RPMI8226 (cell line): ENCODE measurements at places on chromosomes 7 and 10.
A peak's percentile ranks its signal among the peaks of the same experiment; 100 is the strongest.

DNA sequence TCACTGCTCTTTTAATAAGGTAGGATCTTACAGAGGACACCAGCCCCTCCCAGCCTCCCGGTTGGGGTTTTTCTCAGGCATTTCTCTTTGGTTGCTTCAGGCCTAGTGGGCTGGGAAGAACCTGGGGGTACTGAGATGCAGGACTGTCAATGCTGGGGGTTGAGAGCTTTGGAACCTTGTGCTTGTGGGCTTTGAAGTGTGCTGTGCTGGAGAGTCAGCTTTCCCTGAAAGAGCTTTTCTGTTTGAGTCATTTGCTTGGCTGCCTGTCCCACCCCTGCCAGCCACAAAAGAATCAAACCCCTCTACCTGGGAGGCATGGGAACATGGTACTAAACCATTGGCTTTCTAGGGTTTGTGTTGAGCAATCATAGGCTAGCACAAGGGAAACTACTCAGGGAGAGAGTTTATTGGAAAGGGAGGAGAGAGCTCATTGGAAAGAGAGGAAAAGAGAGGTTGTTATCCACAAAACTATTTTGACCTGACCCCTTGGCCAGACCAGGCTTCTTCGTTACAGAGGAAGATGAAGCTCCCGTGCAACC, 1.4 kb downstream of the SCD start:
- DNase-seq, result no peak

DNA sequence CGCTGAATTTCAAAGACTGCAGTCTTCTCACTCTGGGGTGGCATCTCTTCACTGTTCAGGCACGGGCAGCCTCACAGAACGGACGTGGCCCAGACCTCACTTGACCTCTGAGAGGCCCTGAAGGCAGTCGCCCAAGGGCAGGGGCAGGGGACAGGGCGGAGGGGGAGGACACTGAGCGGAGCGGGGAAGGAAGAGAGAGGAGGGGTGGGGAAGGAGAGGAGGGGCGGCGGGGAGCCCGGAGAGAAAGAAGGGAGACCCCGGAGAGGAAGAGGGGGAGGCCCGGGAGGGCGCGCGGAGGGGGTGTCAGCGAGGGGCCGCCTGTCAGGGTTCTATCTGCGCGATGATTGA, 58.7 kb upstream of the COMTD1 start:
- DNase-seq, result no peak

DNA sequence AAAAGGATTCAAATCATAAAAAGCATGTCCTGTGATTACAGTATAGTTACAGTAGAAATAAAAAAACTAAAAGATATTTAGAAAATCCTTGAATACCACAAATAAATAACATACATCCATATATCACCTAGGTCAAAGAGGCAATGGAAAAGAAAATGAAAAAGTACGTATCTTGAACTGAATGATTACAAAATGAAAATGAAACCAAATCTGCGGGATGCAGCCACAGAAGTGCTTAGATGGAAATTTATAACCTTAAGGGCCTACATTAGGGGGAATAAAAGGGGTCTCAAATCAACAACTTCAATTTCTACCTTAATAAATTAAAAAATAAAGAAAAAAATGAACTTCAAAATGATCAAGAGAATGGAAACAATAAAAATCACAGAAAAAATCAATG, 879.0 kb upstream of the CELF2 start:
- no peak for DNase-seq

DNA sequence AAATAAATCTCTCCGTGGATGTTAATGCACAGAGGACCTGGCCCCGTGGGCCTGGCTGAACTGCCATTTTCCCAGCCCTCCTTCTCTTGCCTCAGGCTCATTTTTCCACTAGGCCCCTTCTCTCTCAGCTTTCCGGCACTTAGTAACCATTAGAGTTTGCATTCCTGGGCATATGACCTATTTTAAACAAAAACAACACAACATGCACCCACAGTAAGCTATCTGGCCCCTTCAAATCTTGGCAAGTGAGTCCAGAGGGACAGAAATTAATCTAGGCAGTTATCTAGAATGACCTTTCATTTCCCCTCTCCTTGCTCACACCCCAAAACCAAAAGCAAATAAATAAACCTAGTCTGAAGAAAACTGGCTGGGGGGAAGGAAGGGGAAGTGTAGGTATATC, 11.7 kb downstream of the FBXW4 start:
- no peak for DNase-seq

DNA sequence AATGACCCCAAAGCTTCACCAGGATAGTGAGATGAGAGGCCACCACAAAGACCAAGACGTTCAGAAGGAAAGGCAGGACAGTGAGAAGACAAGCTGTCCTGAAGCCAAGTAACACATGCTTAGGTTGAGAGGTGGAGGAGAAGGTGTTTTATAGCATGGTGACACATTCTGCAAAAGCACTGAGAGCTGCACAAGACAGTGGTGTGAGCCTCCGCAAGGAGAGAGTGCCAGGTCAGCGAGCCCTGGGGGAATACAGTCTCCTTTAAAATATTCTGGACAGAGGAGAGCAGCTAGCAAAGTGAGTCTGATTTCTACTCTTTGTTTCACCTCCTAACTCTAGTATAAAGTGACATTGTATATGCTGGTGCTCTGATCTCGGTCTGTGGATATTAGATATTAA, 68.0 kb upstream of the VKORC1L1 start:
- no peak for DNase-seq

DNA sequence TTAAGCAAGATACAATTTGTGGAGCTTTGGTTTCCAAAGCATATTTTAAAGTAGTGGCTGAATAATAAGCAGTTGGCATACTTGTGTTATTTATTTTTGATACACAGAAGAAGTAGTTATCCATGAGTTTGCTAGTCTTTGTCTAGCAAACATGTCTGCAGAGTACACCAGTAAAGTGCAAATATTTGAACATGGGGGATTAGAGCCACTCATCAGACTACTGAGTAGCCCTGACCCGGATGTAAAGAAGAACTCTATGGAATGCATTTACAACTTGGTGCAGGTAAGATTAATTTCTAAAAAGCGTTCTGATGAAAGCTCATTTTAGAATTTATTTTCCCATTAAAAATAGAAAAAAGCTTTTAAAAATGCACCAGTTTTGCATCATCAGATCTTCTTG, 31.4 kb downstream of the ARMC3 start:
- no peak for DNase-seq

GRCh38 chr10:120727001-120727400, 124.2 kb upstream of the WDR11 start:
- DNase-seq, result no peak

DNA sequence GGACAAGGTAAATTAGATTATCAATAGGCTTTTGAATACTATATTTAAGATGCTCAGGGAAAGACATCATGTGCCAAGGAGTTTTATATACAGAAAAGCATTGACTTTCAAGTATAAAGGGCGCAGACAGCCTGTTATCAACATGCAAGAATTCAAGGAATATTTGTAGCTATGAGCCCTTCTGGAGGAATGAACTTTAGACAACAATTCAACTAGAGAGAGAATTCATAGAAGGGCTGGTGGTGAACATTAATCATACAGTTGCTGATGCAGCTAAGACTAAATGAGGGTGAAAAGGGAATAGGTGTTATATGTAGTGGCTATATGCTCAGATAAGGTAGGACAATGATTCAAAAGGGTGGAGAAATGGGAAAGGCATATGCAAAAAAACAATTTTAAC, 41.2 kb downstream of the AOAH start:
- no peak for DNase-seq

DNA sequence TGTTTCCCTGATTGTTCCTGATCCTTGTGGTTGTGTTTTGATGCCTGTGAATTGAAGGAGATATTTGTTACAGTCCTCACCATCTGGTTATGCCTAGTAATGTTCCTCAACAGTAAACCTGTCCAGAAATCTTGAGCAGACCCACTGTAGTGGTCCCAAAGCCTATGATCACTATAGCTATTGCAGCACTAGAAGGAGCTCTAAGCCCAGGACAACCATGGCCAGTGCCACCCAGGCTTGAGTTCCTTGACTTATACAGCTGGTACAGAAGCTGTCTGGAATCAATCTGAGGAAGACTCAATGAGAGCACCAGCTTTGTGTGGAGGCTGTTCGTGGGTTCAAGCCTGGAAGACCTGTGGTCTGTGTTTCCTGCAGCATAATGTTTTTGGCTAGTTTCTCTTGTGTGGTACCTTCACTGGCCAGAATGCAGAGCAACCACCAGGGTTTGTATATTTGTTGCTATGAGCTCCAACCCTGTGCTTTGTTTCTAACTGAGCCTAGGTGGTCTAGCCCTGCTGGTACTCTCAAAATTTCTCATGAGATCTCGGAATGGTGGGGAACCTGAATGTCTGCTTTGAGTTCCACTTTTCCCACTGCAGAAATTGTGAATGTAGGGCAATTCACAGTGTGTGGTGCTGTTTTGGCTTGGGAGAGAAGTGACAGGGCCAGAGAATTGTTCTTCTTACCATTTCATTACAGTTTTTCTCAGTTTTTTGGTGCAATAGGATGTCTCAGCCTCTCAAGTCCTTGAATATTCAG, 355.2 kb downstream of the SUGCT start:
- DNase-seq, result no peak

DNA sequence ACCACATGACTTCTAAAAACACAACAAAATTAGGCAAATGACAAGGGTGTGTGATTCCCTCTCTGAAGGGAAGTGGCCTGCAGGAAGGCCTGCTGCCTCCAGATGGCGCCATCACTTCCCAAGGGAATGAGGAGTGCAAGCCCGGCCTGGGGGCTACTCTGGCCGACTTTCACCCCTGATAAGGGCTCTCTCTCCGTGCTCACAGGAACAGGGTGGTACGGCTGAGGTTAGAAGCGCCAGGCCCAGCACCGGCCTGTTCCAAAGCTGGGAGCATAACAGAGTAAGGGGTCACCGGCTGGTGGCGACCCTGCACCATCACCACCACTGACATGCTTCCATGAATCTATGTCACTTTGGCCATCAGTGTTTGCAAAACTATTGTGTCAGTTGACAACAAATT, 13.1 kb downstream of the RBP3 start:
- DNase-seq, result peak; percentile 35

DNA sequence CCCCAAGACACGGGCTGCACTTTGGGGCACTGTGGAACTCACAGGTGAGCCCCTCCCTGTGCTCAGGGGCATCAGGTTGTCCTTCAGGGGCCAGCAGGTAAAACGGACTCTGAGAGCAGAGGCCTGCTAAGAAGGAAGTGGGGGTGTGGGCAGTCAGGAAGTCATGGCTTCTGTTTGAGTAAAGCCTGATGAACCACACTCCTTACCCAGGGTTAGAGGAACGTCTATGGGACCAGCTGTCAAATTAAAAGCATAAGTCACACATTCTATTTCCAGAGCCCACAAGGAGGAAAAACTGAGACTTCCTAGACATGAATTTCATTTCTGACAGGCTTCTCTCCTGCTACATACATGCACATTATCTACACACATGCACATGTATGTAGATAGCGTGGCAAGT, 616.4 kb downstream of the SDK1 start:
- no peak for DNase-seq

GRCh38 chr7:50092579-50093491, at the start of gene ZPBP:
ZPBP (minus strand) TSS chr7:50093246; CDS start chr7:50093194, 52 bp downstream.
- DNase-seq, result peak; percentile 51

DNA sequence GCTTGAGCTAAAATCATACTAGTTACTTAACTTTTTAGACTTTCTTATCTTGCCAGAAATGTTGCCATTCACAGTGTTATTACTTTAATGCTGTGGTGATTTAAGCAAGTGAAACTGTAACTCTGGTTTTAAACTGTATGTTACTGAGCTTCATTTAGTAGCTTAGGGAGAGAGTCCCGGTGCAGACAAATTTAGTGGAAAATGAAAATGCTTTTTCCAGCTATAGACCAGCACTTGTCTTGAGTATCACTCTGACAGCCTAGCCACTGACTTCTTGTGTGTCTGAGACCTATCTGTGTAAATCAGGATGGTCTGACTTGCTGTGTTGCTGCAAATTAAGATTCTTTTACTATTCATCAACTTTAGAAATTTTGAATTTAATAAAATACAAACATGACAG, 200.8 kb downstream of the CACNB2 start:
- no peak for DNase-seq

- DNase-seq, result peak; percentile 62
These were observed 82.4 kb upstream of the SDK1 start for GRCh38 chr7:3218411-3219225.

DNA sequence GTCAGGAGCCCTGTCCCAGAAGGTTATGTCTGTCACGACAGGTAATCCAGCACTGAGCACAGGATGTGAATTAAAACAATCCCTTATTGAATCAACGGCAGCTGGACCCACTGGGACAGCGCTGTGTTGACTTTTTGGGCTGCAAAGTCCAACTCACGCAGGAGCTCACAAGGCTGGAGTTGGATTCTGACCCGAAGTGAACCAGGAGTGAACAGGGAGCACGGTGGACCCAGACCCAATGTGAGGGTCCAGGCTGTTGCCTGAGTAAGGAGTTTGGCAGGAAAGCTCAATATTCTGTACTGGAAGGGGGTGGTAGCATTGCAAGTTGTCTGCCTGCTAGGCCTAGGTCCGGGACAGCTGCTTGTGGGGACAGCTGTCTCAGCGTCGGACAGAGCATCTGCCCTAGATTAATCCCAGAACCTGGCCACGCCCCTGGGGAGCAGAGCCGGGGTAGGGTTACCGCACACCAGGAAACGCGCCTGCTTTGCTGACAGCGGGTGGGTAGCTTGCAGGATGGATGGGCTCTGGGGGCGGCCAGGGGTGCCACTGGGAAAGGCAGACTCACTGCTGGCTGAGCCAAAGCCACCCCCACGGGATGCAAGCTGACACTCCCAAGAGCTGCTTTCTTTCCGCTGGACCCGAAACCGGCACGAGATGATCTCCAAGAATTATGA, 24.0 kb downstream of the COL26A1 start:
- peak; percentile 74 for DNase-seq

- DNase-seq, result peak; percentile 54
These were observed 21.9 kb upstream of the CDCA7L start for GRCh38 chr7:21967598-21968003.

GRCh38 chr10:9010931-9011670, 956.6 kb downstream of the GATA3 start:
- DNase-seq, result no peak

DNA sequence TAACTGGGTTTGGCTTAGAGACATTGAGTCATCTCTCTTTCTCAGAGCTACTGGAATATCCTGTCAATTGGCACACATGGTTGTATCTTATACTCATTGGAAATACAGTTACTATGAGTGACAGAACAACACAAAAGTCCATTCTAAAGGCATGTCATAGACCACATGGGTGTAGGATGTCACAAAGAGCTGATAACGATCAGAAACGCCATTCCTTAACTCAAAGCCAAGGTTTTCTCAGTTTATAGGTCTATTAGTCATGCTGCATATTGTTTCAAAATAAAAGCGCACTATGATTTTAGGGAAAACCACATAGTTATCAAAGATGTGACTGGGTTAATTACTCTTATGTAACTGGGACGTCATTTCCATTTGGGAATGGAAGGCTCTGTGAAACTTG, 147.2 kb upstream of the FAM171A1 start:
- DNase-seq, result no peak

- DNase-seq, result peak; percentile 43
These were observed 38.9 kb downstream of the SH3PXD2A start for GRCh38 chr10:103816431-103816830.

GRCh38 chr7:43384616-43385308, 198.1 kb upstream of the STK17A start:
- DNase-seq, result no peak

DNA sequence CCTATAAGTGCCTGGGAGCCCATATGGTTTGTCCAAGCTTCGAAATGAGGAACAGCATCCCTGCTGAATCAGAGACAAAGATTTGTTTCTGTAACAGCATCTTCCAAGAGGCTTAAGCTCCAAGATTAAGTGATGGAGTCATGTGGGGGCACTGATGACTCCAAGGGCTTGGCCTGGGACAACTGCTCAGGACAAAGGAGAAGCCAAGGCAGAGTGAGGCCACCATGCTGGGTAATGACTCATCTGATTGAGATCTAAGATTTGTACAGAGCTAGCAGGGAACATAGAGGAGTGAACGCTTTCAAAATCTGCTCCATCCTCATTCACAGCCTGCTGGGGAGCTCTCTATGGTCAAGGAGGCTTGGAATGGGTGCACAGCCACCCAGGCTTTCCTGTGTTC, 49.3 kb downstream of the C10orf120 start:
- DNase-seq, result no peak
